ENCODE measurements at places on chromosomes 3 and 15.

DNA sequence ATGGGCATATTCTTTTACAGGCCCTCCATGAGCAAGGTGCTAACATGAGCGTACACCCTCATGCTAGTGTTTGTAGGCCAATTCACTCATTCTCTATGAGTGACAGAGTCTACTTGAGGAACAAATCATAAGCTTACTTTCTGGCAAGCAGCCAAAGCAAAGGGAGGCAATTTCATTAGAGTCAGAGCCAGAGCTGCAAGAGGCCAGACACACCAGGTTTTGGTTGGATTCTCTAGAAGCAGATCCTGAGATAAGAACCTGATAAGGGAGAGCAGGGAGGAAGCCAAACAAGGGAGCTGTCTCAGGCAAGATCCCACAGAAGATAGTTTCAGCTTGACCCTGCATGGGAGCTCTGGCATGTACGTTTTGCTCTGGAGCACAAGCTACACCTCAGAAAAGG, 214.1 kb upstream of the CTNNB1 start:
- no peak for DNase-seq

GRCh38 chr3:10285272-10286132, 7.2 kb downstream of the GHRL start:
- DNase-seq = no peak

DNA sequence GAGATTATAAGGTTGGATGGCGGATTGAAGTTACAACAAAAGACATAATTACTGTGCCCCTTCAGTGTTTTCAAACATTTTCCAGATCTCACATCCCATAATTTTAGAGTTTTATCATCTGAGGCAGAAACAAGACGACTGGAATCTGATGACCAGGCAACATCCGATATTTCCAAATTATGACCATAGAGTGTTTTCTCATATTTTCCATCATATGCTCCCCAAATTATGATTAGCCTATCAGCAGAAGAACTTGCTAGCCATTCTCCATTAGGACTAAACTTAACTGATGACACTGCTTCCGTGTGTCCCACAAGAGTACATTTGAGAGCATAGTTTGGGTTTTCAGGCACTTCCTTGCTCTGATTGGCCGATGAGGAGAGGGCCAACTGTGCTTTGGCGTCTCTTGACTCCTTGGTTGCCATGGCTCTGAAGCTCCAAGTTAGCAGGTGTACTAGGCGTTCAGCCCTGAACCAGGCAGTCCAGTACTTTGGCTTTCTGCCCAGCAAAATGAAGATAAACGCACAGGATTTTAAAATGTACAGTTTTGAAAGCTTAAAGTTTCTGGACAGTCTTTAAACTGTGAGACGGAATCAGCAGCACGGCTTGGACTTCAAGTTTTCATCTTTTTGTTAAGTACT, 638 bp downstream of the WDR5B start:
- DNase-seq = peak; percentile 54

DNA sequence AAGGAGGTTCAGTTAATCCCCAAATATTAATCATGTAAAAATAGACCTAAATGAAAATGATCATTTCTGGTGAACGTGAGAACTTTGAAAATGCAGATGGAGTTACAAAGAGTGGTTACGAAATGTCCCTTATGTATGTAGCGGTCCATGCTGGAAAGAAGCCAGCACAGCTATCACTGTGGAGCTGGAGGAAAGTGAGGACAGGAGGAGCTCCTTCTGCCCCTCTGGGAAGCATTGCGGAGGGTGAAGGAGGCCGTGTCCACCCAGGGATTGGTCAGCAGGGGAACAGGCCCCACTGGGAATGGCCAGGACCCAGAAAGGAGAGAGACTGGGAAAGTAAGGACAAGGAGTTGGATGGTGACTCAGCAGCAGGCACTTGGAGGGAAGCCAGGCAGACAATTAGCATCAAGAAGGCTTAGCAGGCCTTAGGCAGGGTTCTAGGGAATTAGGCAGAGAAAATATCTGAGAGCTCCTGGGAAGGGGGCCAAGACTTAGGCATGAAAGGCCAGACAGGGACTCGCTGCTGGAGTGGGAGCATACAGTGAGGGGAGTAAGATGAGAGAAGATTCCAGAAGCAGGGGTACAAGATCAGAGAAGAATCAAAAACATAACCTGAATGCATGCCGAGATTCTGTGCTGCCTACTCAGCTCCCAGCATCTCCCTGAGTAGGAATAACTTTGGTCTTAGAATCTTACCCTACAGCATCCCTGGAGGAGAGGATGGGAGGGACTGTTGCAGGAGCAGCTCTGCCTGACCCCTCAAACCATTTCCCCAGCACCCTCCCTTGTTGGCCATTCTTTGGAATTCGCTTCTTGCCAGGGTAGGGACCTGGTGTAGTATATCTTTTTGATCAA, 171.0 kb upstream of the UMPS start:
- peak; percentile 92 for DNase-seq

GRCh38 chr3:113423699-113424098, 17.6 kb downstream of the CFAP44 start:
- DNase-seq = no peak

DNA sequence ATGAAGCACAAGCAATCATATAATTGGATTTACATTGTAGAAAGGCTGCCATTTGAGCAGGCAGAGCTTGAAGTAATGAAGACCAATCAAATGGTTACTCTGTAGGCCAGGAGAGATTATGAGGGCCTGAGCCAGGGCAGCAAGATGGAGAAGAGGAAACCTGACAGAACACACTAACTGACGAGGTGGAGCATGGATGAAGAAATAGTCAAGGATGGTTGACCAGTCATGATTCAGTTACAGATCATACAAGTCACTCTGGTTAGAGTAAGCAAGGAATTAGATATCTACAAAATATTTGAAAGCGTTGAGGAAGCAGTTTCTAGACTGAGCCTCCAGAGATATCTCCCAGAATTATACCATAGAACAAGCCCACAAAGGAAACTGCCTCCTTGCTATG, 101.8 kb upstream of the THSD4 start:
- no peak for DNase-seq

DNA sequence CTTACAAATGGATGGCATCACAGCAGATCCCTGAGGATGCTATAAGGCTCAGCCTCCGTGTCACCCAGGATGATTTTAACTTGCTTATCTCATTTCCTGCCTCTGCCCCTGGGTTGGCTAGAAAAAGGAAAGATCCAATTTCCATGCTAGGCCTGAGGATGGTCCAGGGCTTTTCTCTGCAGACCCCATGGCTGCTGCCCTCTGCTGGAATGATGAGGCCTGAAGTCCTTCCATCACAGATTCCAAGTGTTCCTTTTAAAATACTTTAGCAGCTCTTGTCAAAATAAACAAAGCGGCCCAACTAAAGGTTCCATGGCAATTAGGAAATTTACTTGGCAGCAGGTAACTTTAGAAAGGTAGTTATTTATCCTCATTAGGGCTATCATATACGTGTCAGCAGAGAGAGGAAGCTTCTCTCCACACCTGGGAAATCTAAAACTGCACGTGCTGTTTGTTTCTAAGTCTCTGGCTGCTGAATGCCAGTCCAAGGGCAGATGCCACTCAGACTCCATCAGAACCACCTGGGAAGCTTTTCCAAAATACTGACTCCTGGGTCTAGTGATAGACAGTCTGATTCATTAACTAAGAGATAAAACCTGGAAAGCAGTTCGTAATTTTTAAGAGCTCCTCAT, 401.9 kb upstream of the IL12A start:
- DNase-seq = peak; percentile 61

GRCh38 chr15:51193526-51193925, 98.8 kb upstream of the TNFAIP8L3 start:
- no peak for DNase-seq

- no peak for DNase-seq
These were observed 287.4 kb upstream of the LYSMD4 start for GRCh38 chr15:100020614-100021013.

DNA sequence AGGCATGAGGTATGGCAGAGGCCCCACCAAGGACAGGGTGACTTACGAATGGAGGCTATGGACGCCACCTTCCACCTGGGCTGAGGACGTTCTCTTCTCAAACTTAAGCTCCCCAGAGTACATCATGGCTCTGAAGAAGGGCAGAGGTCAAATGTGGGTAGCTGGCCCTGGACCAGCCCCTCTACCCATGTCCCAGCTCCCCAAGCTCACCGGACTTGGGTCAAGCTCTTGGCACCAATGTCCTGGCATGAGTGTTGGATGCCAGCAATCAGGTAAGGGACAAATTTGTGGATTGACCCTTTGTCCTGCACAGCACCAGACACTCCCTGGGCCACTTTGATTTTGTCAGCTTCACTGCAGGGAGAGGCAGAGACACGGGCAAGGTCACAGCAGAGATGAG, 2.5 kb downstream of the NDUFAF3 start:
- DNase-seq = no peak

- DNase-seq = no peak
These were observed 40.7 kb upstream of the CHST2 start for GRCh38 chr3:143078883-143079282.

DNA sequence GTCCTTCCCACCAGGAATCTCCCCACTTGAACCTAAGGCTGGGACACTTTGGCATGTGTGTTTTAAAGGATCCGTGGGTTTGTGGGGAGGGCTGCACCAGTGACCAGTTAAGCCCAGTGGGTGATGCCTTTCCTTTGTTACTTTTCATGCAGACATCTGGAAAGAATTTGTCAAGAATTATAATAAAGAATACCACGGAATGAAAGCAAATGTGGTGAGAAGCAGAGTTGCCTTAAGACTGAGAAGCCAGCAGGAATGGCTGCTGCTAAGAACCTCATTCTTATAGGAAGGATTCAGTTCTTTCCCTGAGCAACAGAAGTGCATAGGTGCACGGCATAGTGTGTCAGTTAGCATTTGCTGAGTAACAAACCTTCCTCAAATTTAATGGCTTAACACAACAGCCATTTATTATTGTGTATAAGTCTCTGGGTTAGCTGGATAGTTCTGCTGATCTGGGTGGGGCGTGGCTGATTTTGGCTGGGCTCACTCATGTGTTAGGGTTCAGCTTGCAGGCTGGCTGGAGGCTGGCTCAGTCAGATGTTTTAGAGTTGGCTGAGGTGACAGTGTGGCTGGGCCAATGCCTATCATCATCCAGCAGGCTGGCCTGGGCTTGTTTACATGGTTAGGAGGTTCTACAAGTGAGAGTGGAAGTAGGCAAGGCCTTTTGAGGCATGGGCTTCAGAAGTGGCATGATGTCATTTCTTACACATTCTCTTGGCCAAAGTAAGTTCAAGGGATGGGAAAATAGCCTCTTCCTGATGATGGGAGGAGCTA, 262.7 kb upstream of the CTDSPL start:
- no peak for DNase-seq

DNA sequence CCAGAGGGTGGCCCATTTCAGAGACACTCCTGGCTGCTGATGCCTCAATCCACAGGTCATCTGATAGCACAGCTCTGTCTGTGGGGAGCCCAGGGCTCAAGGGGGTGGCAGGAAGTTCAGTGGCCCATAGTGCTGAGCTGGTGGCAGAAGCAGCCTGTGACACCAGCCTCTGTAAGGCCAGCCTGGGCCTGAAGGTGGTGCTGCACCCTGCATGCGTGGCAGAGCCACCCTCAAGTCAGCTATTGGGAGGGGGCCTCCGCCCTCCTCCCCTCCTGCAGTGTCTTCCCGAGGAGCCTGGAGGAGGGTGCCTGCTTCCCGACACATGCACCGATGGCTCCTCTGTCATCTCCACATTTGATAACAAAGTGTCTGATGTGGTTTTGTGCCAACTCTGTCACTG, 3.0 kb downstream of the PLA1A start:
- no peak for DNase-seq

DNA sequence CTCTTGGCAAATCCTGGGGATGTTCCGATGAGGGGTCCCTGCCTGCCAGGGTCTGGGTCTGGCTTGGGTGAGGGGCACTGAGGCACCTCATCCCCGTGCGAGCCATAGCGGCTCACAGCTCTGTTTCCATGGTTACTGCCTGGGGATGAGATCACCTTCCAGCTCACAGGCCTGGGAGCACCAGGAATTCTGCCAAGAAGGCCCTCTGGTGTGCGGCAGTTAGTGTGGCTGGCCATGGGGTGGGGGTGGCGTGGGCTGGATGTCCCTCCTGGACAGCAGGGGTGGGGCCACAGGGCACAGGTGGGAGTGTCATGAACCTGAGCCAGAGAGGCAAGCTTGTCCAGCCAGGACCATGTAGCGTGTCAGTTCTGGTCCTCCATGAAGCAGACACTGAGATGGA, 22.1 kb upstream of the PRR23E start:
- no peak for DNase-seq

DNA sequence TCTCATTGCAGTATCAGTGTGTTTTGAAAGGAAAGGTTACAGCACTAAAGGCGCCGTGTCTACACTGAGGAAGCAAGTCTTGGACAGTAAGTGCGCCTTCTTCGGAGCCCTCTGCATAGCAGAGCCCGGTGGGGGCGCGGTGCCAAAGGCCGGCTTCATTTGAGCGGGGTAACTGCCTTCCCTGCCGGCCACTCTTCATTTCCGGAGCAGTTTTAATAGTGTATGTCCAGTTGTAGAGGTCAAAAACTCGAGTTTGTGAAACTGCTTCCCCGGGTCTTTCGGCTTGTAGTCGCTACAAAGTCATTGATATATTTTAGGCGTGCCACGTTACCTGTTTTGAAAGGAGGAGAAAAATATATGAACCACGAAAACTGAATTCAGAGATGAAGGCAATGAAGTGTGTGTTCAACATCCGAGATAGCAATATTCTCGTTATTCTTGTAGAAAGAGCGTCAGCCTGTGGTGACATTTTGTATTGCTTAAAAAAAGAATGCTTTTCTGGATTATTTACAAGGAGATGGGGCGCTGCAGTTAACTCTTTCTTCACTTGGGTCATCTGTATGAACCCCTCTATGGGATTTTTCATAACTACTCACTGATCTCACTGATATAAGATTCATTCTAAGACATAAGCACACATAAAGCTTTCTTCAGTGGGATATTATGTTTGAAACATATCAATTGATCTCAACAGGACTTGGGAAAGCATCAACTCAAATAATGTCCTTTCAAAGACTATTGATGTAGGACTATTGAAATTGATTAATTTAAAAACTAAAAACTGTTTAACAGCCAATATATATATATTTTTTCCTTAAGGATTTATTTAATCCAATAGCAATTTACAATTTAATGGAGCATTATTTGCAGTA, 3.0 kb downstream of the ALCAM start:
- peak; percentile 48 for DNase-seq

- peak; percentile 60 for DNase-seq
These were observed 86.4 kb downstream of the SYNPR start for GRCh38 chr3:63364495-63364894.

- no peak for DNase-seq
These were observed 67.5 kb upstream of the LCTL start for GRCh38 chr15:66633041-66633937.

DNA sequence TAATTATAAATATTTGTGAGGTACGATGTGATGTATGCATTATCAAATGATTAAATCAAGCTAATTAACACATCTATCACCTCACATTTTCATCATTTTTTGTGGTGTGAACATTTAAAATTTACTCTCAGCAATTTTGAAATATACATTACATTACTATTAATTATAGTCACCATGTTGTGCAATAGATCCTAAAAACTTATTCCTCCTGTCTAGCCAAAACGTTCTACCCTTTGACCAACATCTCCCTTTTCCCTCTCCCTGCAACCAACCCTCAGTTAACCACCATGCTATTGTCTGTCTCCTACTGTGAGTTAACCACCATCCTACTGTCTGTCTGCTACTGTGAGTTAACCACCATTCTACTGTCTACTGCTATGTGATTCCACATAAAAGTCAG, 20.7 kb upstream of the SLMAP start:
- no peak for DNase-seq

Measured in COLO829 (cell line).